ENCODE measurements at places on chromosomes 6 and 20.

DNA sequence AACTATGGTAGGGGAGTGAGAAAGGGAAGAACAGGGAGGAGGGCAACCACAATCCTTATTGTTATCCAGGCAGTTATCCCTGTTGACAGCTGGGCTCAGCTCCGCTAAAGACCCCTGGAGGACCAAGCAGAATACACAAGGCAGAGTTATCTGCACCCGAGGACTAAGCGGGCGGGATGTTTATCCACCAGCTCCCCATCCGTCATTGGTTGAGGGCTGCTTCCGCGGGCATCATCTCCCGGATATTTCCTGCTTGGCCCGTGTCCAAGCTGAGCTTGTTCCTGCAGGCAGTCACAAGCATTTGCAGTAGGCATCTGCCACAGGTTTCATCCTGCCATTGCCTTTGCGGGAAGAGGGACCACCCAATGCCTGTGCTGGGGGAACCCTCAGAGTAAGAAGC is 102.1 kb downstream of the DLGAP4 start:
- no peak for DNase-seq

DNA sequence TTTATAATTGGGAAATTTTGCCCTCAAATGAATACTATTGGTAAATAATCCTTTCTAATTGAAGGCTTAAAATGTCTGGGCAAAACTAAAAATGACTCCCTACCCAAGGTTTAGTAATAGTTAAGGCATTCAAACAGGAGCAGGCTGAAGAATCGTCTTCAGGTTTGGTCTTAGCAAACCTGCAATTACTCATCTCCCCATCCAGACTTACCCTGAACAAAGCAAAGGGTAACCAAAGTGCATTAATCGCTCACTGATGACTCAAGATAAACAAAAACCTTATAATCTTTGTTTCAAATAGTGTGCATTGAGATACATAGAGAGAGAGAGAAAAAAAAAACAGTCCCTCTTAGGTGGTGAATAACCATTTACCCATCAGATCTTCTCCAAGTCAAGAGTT is 225.5 kb downstream of the BMP2 start:
- no peak for DNase-seq

GRCh38 chr6:126824815-126825214 is 293.7 kb upstream of the RSPO3 start:
- no peak for DNase-seq

- no peak for DNase-seq
These were observed 15.4 kb downstream of the ENPP3 start for GRCh38 chr6:131652472-131652871.

DNA sequence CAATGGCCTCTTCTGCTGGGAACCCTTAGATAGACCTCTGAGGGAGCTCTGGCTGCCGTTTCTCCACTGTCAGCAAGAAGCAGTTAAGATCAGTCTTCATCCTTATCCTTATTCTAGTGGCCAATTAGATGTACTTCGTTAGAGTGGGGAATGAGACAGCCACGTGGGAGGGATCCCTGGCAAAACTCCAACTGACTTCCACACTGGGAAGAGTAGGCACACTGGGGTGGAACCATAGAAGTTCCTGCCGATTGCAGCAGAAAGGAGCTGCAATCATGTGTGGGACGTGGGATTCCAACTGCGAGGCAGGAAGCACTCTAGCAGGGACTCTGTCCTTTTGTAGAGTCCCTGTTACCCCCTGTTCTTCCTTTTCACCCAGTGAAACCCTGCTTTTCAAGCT is 226.3 kb upstream of the RGS17 start:
- no peak for DNase-seq

DNA sequence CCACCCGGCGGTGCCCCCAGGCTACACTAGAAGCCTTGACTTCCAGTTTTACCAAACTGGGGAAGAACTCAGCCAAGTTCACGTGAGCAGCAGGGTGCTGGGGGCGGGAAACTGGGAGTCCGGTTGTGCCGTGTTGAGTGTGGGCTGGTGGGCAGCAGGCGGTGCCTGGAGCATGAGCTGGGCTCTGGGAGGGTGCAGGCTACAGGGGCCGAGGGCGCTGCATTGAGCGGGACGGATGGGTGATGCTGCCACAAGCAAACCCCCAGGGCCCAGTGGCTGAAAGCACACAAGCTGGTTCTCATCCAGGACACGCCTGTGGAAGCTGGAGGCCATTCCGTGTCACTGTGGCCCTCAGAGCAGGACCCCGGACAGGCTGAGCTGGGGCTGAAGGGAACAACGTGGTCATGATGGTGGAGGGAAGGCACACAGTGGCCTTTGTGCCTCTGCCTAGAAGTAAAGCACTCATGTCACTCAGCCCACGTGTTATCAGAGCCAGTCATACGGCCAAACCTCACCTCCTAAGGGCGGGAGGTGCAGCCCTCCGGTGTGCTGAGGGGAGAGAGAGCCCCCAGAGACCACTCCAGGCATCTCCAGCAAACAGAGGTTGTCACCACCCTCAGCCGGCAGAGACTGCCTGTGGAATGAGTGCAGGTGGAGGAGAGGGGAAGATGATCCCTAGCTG is 29.5 kb downstream of the RBM38 start:
- DNase-seq, result no peak

DNA sequence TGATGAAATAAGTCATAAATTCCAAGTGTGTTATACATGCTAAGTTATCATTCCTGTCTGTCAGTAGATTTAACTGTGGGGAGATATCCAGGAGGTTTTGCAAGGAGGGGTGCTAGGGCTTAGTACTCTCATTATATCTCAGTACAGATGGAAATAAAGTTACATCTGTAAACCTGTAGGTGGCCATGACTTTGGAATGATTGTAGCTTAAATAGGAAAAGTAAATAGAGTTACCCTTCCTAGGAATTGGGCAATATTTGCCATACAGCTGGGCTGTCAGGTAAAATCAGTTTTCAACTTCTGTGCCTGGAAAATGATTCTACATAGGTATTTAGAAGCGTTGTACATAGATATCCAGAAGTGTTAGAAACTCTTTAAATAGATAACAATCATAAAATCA is 19.8 kb upstream of the TGM3 start:
- DNase-seq, result no peak

- peak; percentile 42 for DNase-seq
These were observed 24.2 kb upstream of the PAQR8 start for GRCh38 chr6:52337633-52338290.
